ENCODE measurements at places on chromosomes 7 and 10.

DNA sequence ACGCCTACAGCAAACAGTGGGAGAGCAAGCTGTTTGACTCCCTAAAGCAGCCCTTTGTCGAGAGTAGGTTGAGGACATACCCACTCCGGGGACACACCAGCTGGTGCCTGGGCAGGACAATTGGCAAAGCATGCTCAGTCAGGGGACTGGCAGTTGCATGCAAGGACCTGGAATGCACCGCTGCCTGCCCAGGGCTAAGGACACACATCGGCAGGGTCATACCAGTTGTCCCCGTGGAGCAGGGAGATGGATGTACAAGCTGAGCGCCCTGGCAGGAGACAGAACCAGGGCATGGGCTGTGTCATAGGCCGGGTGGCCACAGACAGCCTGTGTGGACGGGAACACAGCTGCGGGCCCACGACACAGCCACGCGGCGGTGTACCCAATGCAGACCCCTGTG lies 18.3 kb upstream of the ELN start:
- no peak for DNase-seq

DNA sequence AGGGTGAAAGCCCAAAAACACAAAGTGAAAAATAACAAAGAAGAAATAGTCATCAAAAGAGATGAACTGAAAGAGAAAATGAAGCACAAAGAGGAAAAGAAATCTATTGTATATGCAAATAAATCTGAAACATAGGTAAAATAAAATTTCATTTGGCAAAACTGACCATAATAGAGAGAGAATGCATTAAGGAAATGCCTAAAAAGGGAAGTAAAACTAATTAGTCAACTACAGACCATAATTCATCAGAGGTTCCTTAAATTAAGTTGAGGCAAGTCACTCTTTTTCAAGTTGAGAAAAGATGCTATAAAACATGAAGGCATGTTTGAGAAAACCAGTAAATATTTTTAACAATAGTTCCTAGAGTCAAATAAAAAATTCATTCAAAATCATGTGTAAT lies 233.3 kb downstream of the LRRN3 start:
- no peak for DNase-seq

- DNase-seq: no peak
These were observed 112.5 kb downstream of the PRPF18 start for GRCh38 chr10:13699216-13699615.

DNA sequence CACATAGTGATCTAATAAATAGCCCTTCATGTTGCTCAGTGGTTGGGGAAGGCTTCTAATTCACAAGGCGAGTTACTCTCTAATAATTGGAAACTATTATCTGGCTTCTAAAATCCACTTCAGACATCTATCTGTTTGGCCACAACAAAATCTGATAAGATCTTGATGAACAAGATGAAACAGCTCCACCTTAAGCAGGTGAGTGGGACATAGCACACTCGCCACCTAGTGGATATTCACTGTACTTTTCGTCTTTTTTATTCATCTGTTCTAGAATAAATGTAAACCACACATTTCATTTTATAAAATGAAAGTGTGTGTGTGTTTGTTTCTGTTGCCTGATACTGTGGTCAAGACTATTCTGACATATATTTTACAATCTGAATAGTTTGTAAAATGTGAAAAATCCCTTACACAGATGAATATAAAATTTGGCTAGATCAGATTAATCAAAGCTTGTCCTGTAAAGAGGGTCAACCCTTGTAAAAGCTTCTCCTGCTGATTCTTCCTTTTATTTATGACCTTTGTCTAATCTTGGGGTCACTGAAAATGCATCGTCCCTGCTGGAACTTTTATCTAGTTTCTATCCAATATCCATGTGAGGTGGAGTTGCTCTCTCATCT lies 26.5 kb upstream of the CNTNAP2 start:
- DNase-seq: no peak
